NK-92 treated with Interleukin-12 subunit alpha and Interleukin-12 subunit beta, amount 100 ng/mL, for 24 hours (cell line): ENCODE measurements at places on chromosomes 12 and 14.

DNA sequence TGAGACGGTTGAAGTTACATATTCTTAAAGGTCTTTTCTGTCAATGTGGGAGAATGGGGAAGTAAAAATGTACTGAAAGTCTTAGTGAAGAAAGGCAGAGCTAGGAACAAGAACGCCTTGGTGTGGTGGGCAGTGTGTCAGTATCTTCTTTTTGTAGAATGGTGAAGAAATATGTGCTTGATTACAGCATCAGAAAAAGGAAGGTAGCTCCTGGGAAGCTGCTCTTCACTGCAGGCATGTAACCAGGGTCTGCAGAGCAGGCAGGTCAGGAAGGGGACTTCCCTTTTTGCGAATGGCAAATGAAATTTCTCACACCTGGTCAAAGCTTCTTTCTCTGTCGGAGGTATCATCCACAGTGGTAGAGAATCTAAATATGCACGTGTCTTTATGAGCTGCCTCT is 226.2 kb downstream of the ADAMTS20 start:
- DNase-seq, result no peak

DNA sequence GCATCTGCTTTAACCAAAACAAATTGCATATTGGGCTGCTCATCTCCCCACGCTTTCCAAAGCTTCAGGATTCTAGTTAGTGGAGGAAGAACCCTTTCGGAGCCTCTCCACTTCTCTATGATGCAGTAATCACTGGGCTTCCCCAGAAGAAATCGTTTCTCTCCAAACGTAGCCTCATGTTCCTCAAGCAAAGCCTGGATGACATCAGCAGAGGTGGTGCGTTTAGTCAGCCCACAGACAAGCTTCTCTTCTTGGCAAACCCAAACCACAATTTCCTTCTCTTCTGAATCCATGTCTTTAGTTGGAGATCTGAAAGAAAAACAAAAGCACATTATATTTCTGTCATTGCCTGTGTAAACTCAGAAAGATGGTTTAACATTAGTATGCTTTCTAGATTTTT is 30.6 kb downstream of the RASSF9 start:
- DNase-seq, result no peak

GRCh38 chr14:74507840-74508239 is 14.3 kb downstream of the ISCA2 start:
- DNase-seq, result no peak

- DNase-seq, result no peak
Measured at GRCh38 chr12:105935106-105935505, 203.6 kb downstream of the NUAK1 start.

DNA sequence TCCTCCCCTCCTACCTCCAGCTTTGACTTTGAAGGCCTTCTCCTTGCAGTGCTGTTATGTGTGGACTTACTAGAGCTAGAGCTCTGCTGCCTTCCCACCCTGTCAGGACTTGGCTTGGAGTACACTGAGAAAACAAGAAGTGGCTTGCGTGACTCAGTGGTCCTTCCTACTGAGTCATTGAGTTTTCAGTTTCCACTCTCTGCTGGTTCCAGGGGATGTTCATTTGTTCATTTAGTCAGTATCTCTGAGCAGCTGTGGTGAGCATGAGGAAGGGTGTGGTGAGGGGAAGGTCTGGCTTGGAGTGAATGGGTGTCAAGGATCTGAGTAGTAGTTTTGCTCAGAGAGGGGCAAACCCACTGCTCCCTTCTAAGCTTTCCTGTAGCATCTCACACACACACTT is 17.2 kb upstream of the ELK3 start:
- DNase-seq, result peak; percentile 14

DNA sequence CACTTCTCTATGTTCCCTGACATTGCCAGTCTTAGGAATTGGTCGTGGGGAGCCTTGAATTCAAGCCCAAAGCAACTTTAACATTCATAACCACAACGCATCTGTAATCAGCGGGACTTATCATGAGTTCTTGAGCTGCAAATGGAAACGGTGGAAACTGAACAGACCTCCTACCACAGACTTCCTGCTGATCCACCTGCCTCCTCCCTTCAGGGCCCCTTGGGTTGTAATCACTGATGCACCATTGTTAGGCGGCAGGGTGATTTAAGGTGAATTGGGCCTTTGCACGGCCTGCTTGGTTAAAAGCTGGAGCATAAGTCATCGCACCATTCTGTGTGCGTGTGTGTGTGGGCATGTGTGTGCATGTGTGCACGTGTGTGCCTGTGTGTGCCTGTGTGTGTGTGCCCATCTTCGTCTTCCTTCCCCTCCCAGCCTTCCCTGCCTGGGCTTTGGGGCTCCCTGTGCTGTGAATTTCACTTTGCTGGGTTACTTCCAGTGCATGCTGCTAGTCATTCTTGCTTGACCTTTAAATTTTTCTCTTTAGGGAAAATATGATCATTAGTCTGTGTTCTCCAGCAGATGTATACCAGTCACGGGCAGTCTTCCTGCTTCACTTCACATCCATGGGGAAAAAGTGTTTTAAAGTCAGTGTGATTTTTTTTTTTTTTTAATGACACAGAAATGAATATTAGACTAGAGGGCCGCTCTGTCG is 29.1 kb downstream of the CHST11 start:
- DNase-seq, result no peak

- DNase-seq, result no peak
Measured at GRCh38 chr14:69285661-69286255, 25.8 kb downstream of the GALNT16 start.

GRCh38 chr12:124910561-124911478 is 3.6 kb downstream of the UBC start:
- DNase-seq, result no peak

DNA sequence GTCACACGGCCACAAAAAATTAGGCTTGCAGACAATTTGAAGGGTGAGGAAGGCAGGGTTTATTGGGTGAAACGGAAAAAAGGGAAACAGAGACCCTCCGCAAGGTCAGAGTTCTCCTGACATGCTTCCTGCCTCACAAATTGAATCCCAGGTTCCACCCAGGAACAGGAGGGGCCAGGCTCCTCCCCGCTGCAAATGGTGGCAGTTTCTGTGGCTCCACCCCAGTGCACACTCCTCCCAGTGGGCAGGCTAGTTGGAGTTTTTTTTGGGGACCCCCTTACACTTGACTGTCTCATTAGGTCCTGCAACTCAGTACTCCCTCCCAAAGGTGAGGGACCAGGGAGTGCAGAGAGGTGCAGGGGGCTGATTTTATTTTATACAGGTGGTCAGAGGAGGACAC is 39.4 kb upstream of the PPP1CC start:
- no peak for DNase-seq

GRCh38 chr12:104454997-104455396 is 1.8 kb upstream of the CHST11 start:
- no peak for DNase-seq

DNA sequence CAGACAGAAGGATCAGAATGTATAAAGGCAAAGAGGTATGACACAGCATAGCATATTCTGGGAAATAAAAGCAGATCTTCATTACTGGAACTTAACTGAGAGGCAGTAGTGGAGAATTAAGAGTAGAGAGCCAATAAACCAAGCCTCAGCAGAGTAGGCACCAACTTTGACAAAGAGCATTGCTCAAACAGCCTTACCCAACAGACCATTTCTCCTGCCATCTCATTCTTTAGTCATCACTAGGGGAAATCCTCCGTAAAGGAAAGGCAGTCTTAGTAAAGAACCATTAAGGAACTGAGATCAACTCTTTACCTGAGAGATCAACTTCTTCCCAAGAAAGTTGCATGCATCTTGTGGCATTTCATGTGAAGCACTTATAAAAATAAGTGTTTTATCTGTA is 36.6 kb downstream of the SENP1 start:
- no peak for DNase-seq

GRCh38 chr12:3272958-3273357 is 195.8 kb downstream of the TSPAN9 start:
- DNase-seq, result no peak

DNA sequence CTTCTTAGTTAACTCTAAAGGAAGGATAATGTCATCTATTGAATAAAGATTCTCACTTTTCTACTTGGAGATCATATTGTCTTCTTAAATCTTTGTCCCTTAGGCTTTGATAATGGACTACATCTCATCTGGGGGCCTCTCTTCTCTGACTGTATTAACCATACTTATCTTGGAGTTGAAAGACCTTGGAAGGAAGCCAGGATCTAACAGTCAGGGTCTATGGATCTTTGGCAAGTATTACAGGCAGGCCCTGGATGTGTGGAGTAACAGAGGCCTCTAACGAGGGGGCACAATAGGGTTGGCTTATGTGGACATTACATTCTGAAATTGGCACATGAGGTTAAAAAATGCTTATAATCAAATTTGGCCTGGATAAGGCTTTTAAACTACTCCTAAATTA is 513.8 kb downstream of the NRXN3 start:
- no peak for DNase-seq

GRCh38 chr14:29846339-29847055 is 81.2 kb downstream of the PRKD1 start:
- no peak for DNase-seq

DNA sequence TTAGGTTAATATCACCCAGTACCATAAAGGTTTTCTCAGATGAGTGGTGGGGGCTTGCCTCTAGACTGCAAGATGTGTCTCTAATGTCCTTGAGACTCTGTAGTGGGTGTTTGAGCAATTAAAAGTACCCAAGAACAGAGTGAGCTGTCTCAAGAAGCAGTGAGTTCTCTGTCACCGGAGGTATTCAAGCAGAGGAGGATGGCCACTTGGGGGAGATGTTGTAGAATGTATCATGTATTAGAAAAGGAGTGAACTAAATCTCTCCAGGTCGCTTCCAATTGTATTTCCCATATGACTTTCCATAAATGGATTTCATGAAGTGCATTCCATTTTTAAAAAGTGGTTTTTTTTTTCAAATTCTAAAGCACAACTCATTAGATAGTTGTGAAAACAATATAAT is 35.0 kb downstream of the SLC17A8 start:
- no peak for DNase-seq

DNA sequence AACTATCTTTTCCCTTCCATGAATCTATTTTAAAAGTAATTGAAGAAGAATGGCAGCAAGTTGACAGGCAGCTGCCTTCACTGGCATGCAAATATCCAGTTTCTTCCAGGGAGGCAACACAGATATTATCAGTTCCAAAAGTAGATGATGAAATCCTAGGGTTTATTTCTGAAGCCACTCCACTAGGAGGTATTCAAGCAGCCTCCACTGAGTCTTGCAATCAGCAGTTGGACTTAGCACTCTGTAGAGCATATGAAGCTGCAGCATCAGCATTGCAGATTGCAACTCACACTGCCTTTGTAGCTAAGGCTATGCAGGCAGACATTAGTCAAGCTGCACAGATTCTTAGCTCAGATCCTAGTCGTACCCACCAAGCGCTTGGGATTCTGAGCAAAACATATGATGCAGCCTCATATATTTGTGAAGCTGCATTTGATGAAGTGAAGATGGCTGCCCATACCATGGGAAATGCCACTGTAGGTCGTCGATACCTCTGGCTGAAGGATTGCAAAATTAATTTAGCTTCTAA is 18.4 kb downstream of the TMPO start:
- no peak for DNase-seq

DNA sequence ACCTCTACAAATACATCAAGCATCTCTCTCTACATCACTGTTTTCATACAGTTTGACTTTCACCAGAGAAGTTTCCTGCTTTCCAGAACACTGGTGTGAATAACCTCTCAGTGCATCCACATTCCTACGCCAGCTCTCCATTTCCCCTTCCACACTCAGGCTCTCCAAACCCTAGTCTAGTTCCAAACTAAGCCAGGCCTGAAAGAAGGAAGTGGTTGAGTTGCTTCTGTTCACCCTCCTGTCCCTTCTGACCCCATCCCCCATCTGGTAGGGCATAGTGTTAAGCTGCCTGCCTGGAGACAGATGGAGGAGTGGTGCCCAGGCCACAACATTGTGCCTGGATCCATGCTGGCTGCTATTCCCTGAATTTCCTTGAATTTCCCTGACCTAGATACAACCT is 132.4 kb downstream of the GPR65 start:
- DNase-seq, result no peak

- no peak for DNase-seq
Measured at GRCh38 chr12:41100572-41100971, 87.5 kb upstream of the PDZRN4 start.

- DNase-seq, result no peak
Measured at GRCh38 chr12:71125949-71126348, 31.9 kb downstream of the TSPAN8 start.

GRCh38 chr14:93234798-93235197 is 27.7 kb downstream of the UBR7 start:
- no peak for DNase-seq

GRCh38 chr14:51636109-51636508 is 15.6 kb upstream of the FRMD6 start:
- no peak for DNase-seq

- DNase-seq, result no peak
Measured at GRCh38 chr14:72726444-72726843, 167.5 kb downstream of the DPF3 start.

DNA sequence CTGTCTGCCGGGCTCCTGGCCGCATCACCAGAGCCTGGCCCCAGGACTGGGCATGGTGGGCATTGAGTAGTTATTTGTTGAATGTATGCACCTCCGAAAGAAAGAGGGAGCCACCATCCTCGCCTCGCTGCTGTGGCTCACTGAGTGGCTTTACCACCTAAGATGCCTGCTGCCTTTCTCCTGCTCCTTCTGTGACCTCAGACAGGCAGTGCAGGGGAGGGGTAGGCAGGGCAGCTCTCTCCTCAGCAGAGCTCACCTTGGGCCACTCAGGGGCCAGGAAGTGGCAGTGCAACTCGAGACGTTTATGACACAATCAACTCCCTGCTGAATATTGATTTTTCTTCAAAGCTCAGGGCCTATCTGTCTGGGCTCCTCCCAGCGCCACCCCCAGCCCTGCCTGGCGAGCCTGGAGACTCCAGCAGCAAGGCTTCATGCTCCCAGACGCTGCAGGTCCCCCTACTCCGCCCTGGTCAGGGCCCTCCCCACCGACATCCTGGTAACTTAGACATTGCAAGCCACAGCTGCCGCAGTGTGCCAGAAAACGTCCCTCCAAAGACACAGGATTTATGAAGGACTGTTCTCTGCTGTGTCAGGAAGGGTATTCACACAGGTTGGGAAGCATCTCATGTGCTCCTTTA is 84.3 kb upstream of the DIO3 start:
- DNase-seq, result peak; percentile 29

GRCh38 chr14:68208218-68208617 is 388.6 kb downstream of the RAD51B start:
- DNase-seq, result no peak
